ENCODE measurements at places on chromosomes 5 and 9. TPM values are rescaled to one million over a fixed set of nuclear protein-coding genes. Genes with fewer than 3 reads are reported as not detected.

- no peak for DNase-seq
Measured at GRCh38 chr5:56900858-56901578, 8.4 kb upstream of the SETD9 start.

GRCh38 chr9:124869986-124870560, 8.1 kb downstream of the ARPC5L start:
- DNase-seq: peak; percentile 49

- no peak for DNase-seq
Measured at GRCh38 chr5:7391814-7392692, 3.9 kb upstream of the ADCY2 start.

The GPR151 gene
- not detected for total RNA-seq

The SKIC3 gene
- total RNA-seq: 67.4 TPM

GRCh38 chr5:140267559-140268018, 35.3 kb downstream of the PFDN1 start:
- DNase-seq: no peak

- DNase-seq: no peak
Measured at GRCh38 chr9:14348123-14348372, 34.1 kb upstream of the NFIB start.

The NTNG2 gene
- 2.1 TPM for total RNA-seq

DNA sequence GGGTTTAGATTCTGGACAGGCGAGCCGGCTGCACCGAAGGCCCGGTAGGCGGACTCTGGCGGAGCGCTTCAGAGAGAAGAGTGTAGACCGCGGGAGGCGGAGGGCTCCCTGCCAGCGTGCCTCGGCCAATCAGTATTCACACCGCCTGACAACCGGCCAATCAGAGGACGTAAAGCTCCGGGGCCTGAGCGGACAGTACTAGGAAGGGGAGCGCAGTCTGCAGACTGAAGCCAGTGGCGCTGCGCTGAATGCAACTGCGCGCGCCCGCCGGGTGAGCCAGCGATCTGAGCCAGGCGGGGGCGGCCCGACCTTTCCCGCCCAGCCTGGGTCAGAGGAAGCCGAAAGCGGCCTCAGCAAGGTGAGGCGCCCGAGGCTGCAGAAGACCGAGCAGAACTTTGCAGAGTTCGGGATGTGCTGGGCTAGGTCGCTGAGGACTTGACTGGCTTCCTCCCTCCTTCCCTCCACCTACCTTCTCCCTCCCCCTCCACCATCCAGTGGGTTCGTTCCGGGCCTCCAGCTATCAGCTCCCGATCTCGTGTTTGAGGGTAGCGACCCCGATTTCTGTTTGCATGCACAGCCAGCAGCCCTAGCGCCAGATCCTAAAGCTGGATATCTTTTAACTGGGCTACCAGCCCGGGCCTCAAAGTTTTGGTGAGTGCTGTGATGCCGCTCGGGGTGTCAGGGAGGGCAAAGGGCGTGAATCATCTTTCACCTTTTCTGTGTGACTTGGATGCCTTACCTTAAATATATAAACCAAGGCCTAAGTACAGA, at the start of gene DMRT2:
Gene DMRT2, plus strand, starts transcription at position 233 of the 771 bp plus-strand sequence. CDS start 1,257 bp downstream, outside the sequence.
- DNase-seq: no peak

All from activated B cell treated with CpG ODN at 0.5 μM for 24 hours (primary cell).